Activated naive CD8-positive, alpha-beta T cell treated with anti-CD3 and anti-CD28 coated beads for 36 hours (primary cell): ENCODE measurements at places on chromosomes 11 and 22. TPM values are rescaled to one million over a fixed set of nuclear protein-coding genes. Genes with fewer than 3 reads are reported as not detected.

- no peaks in the 10 kb centered on the region for H3K4me1 ChIP-seq
- no peaks in the 10 kb centered on the region for H3K27me3 ChIP-seq
- no peak for DNase-seq
Observed at GRCh38 chr11:94793002-94793401, 24.8 kb downstream of the AMOTL1 start.

DNA sequence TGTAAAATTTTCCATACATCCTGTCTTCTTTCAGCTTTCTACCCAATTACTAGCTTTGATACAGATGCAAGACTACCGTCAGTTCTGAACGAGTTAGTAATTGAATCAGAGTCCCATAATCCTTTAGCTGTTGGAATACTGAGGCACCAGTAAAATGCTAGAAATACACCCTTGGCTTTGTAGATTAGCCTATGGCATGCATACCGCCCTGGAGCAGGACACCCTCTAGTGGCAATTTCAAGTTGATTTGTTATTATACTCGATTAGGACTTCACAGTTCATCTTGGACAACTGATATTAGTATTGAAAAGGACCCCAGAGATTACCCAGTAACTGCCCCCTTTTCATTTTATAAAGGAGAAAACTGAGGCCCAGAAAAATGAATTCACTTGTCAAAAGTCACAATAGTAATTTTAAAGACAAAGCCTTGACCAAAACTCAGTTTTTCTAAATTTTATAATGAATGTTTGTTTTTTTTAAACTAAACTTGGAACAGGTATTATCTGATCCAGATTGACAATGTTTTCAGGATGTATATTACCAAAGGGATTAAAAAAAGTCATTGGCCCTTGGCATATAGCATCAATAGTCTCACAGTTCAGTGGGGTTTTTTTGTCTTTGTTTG lies 72.6 kb downstream of the HIPK3 start:
- peak; percentile 9 for DNase-seq
- no peaks in the 10 kb centered on the region for H3K27me3 ChIP-seq
- peaks cover 5% of the 10 kb centered on the region for H3K36me3 ChIP-seq

- H3K27ac ChIP-seq, result no peak overlapping the region
- DNase-seq, result no peak
- H3K4me3 ChIP-seq, result no peak overlapping the region
- no peaks in the 10 kb centered on the region for H3K36me3 ChIP-seq
- H3K27me3 ChIP-seq, result peaks cover 34% of the 10 kb centered on the region
- no peaks in the 10 kb centered on the region for H3K4me1 ChIP-seq
Observed at GRCh38 chr11:46281371-46281831, 3.9 kb downstream of the CREB3L1 start.

Gene CDC42BPG
- total RNA-seq, result 0.46 TPM

- no peak overlapping the region for H3K27ac ChIP-seq
- no peaks in the 10 kb centered on the region for H3K27me3 ChIP-seq
- no peaks in the 10 kb centered on the region for H3K36me3 ChIP-seq
- DNase-seq, result no peak
- H3K4me1 ChIP-seq, result peaks cover 4% of the 10 kb centered on the region
Observed at GRCh38 chr11:18471995-18472394, 16.3 kb downstream of the LDHAL6A start.

Gene HORMAD2
- not detected for total RNA-seq

Gene GCAT
- 12.9 TPM for total RNA-seq

GRCh38 chr22:44827666-44828190 lies 75.4 kb downstream of the ARHGAP8 start:
- H3K27ac ChIP-seq, result no peak overlapping the region
- no peaks in the 10 kb centered on the region for H3K36me3 ChIP-seq
- DNase-seq, result no peak
- H3K4me3 ChIP-seq, result no peak overlapping the region
- H3K27me3 ChIP-seq, result peaks cover 9% of the 10 kb centered on the region

DNA sequence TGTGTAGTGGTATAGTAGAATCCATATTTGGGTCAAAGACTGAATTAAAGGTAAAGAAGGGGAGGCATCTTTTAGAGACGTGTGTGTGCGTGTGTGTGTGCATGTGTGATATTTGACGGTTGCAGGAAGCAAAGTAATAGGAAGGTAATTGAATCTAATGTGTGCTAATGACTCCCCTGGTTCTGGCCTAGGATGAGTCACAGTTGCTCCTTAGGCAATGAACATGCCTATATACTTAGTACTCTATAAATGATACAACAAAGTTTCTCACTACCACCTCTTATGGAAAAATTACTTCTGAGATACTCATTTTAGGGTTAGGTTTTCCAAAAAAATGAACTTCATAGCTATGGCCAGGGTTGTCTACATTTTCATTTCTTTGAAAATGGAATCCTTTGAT lies 409.6 kb downstream of the GUCY1A2 start:
- no peak for DNase-seq
- no peak overlapping the region for H3K27ac ChIP-seq
- no peaks in the 10 kb centered on the region for H3K27me3 ChIP-seq
- no peak overlapping the region for H3K4me3 ChIP-seq

DNA sequence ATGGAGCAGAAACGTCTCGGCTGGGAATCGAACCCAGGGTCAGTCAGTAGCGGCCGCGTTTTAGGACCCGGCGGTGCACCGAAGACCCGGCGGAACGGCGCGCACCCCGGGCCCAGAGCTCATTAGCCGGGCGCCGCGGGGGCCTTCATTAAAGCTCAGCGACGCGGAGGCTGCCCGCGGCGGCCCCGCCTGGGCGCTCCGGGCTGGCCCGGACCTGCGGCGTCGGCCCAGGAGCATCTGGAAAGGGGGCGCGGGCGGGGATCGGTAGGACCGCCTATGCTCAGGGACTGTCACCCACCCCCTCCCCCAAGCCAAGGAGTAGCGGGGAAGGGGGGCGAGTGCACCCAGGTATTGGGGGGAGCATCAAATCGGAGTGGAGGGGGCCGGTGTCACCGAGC lies 52.2 kb downstream of the CYTH4 start:
- DNase-seq, result no peak
- H3K27ac ChIP-seq, result no peak overlapping the region
- no peak overlapping the region for H3K4me3 ChIP-seq

DNA sequence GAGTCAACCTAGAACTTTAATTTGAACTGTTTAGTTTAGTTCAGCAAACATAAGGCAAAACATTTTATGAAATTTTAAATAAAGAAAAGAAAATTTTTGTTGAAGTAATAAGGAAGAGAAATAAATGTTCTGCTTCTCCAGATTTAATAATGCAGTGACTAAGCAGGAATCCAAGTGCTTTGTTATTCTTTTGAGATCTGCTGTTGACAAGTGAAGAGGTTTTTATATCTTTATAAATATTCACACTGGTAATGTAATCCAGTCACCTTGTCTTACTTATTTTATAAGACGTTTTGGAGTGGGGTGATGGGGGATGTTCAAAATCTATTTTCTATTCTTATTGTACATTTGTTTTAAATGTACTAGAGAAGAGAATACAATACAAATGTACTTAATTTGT lies 725.9 kb upstream of the CCDC179 start:
- H3K27me3 ChIP-seq, result no peaks in the 10 kb centered on the region
- H3K27ac ChIP-seq, result no peak overlapping the region
- no peaks in the 10 kb centered on the region for H3K36me3 ChIP-seq
- H3K4me3 ChIP-seq, result no peak overlapping the region

GRCh38 chr11:78290293-78291176 lies 101.8 kb downstream of the USP35 start:
- H3K4me1 ChIP-seq, result peaks cover 18% of the 10 kb centered on the region
- H3K4me3 ChIP-seq, result no peak overlapping the region
- H3K36me3 ChIP-seq, result peaks cover 11% of the 10 kb centered on the region
- peak overlapping the region; percentile 28 for H3K27ac ChIP-seq

Gene SULT4A1
- not detected for total RNA-seq

- peaks cover 3% of the 10 kb centered on the region for H3K27me3 ChIP-seq
- H3K4me1 ChIP-seq, result peaks cover 13% of the 10 kb centered on the region
- DNase-seq, result no peak
- no peaks in the 10 kb centered on the region for H3K36me3 ChIP-seq
- H3K4me3 ChIP-seq, result no peak overlapping the region
Observed at GRCh38 chr11:46248289-46249102, 29.0 kb upstream of the CREB3L1 start.

Gene ZBTB16
- total RNA-seq, result 2.1 TPM

Gene TRIM49
- not detected for total RNA-seq

Gene OR52N4
- total RNA-seq, result 0.40 TPM

GRCh38 chr11:132925825-132926469 lies 606.4 kb downstream of the OPCML start:
- no peak overlapping the region for H3K4me3 ChIP-seq
- no peaks in the 10 kb centered on the region for H3K27me3 ChIP-seq
- DNase-seq, result no peak
- H3K36me3 ChIP-seq, result no peaks in the 10 kb centered on the region
- H3K27ac ChIP-seq, result no peak overlapping the region
- no peaks in the 10 kb centered on the region for H3K4me1 ChIP-seq

DNA sequence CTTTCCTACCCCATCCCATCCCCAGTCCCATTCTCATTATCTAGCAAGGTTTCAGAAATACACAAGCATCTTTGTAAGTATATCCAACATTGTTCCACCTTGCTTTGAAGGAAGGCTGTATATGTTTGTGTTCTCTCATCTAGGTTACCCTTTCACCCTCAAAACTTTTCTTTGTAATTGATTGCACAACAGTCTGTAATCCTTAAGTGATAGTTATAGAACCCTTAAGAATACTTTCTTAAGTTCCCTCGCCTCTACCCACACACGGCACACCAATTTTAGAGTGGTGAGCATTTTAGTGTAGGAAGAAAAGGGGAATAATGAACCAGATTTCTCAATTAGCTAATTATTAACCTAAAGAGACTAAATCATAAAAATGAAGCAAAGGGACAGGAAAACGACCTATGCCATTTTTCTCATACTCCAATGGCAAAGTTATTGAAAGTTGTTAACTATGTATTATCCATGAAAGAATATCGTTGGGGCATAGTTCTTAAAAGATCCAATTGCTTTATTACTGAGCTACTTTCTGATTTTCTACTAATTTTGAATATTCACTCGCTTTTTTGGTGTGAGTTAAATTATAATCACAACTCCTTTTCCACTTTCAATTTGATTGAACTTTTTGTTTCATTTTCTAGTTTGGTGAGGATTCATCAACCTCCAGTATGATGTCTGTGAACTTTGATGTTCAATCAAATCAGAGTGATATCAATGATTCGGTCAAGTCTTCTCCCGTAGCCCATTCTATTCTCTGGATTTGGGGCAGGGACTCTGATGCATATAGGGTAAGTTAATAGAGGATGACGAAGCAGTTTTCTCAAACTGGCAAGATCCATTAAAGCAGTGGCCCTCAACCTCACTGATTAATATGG lies 44.9 kb downstream of the TTC17 start:
- H3K36me3 ChIP-seq, result peaks cover 49% of the 10 kb centered on the region
- peak overlapping the region; percentile 10 for H3K27ac ChIP-seq
- H3K27me3 ChIP-seq, result no peaks in the 10 kb centered on the region
- H3K4me1 ChIP-seq, result peaks cover 12% of the 10 kb centered on the region
- DNase-seq, result no peak

DNA sequence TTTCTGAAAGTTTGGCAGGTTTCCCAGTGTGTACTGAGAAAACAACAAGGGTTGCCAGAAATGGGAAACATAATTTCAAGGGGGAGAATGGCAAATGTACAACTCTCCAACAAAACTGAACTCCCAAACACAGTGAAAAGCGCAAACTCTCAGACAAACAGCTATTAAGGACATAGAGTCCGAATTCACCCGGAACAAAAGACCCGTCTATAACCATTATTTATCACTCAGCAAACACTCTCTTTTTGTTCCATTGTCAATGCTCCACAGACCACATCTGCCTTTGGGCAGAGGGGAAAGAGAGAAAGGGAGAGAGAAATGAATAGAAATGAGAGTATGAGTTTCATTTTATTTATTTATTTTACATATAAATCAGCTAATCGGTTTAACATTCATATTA lies 21.7 kb downstream of the KIRREL3 start:
- no peak for DNase-seq
- H3K27ac ChIP-seq, result no peak overlapping the region
- H3K4me3 ChIP-seq, result no peak overlapping the region

GRCh38 chr11:34613552-34614056 lies 7.3 kb upstream of the EHF start:
- H3K27me3 ChIP-seq, result peaks cover 19% of the 10 kb centered on the region
- H3K4me3 ChIP-seq, result no peak overlapping the region
- no peak for DNase-seq
- peaks cover 20% of the 10 kb centered on the region for H3K4me1 ChIP-seq
- H3K36me3 ChIP-seq, result no peaks in the 10 kb centered on the region

GRCh38 chr22:42720263-42721044 lies at the start of gene A4GALT:
Gene A4GALT, minus strand, starts transcription at chr22:42720870. Its CDS starts 26,919 bp downstream, at chr22:42693951.
- H3K4me1 ChIP-seq, result peaks cover 18% of the 10 kb centered on the region
- H3K36me3 ChIP-seq, result no peaks in the 10 kb centered on the region
- DNase-seq, result peak; percentile 22
- H3K27me3 ChIP-seq, result peaks cover 64% of the 10 kb centered on the region
